ENCODE measurements at places on chromosomes 12 and 14. TPM values are rescaled to one million over a fixed set of nuclear protein-coding genes. Genes with fewer than 3 reads are reported as not detected.

DNA sequence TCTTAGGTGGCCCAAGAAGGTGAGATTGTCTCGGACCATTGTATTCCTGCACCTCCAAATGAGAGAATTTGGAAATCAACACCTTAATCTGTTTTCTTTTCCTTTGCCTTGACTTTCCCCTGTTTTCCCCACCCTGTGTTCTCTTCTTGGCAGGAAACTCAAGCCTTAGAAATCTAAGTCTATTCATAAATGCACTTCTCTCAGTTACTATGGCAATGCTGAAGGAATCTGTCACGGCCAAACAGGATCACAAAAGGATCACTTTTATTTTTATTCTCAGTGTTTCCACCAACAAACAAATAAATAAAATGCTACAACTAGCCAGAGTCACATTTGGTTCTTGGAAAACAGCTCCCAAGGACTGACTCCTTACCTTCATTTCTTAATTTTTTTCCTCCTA, 270.5 kb downstream of the BCAT1 start:
- no peak for DNase-seq

GRCh38 chr12:25960961-25961360, 2.5 kb downstream of the RASSF8 start:
- no peak for DNase-seq

- DNase-seq = no peak
Measured at GRCh38 chr12:57181561-57182155, 34.2 kb upstream of the LRP1-AS start.

GRCh38 chr14:71261206-71261605, 353.9 kb downstream of the PCNX1 start:
- peak; percentile 18 for DNase-seq

- DNase-seq = peak; percentile 64
Measured at GRCh38 chr14:69674546-69675244, 63.3 kb downstream of the SUSD6 start.

- DNase-seq = no peak
Measured at GRCh38 chr12:100138803-100139098, 3.9 kb downstream of the BLTP3B start.

GRCh38 chr12:16349131-16349460, 1.7 kb downstream of the MGST1 start:
- peak; percentile 36 for DNase-seq

DNA sequence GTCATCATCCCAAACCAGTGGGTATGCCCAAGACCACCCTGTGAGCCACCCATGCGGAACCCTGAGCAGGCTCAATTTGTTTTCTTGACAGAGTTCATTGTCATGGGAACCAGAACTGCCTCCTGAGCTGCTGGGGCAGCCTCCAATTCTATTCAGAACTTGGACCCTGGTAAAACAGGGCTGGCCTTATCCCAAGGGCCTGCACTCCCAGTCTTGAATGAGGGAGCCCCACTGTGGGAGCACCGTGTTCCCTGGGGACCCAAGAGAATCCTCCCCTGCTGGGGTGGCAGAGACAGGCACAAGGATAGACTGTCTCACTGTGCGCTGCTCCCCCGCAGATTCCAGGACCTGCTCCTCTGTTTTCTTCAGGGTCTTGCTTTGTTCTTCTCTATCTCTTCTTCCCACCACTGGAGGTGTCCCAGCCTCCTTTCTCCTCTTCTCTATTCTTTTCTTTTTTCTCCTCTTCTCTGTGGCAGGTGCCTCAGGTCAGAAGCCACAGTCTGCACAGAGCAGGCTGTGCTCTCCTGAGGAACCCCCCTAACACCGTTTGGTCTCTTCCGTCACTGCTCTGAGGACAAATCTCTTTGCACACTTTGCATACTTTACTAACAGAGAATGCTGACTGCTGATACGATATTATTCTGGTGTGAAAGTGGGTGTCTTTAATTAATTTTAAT, 31.2 kb upstream of the CHPT1 start:
- no peak for DNase-seq

GRCh38 chr12:60230056-60230455, 634.2 kb downstream of the SLC16A7 start:
- DNase-seq = no peak

- DNase-seq = no peak
Measured at GRCh38 chr14:35235840-35236239, 56.3 kb upstream of the PSMA6 start.

DNA sequence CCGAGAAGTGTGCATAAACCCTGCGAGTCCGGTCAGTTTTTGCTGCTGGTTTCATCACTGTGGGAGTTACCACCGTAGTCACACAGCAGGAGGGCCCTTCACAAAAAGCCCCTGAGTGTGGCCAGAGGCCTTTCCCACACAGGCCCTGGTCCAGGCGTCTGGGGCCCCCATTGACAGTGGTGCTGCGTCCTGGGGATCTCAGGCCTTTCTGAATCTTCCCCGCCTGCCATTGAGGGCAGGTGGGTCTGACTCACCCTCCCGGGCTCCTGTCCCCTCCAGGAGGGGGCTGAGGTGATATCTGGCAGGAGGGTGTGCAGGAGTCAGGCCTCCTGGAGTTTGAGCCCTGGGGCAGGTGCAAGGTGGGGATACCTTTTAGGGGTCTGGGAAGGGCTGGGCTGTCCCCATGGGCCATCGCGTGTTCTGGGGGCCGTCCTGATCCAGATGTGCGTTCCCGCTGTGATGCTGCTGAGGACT, 358.5 kb downstream of the TMEM121 start:
- DNase-seq = no peak

DNA sequence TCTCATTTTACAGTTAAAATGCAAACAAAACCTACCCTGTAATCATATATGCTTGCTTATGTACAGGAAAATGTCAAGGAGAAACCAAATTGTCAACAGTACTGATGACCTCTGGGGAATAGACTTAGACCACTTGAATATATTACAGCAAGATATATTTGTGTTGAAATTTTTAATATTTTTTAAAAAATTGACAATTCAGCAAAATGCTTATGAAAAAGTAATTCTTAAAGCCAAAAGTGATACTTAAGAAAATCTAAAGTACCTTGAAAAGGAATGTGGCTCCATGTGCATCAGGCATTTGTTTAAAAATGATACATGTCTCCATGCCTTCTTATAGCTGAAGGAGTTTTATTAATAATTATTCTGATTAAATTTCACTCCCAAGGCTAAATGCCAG, 49.2 kb downstream of the PTPN21 start:
- DNase-seq = no peak

- DNase-seq = no peak
Measured at GRCh38 chr12:31491241-31491794, 99.6 kb downstream of the DENND5B start.

DNA sequence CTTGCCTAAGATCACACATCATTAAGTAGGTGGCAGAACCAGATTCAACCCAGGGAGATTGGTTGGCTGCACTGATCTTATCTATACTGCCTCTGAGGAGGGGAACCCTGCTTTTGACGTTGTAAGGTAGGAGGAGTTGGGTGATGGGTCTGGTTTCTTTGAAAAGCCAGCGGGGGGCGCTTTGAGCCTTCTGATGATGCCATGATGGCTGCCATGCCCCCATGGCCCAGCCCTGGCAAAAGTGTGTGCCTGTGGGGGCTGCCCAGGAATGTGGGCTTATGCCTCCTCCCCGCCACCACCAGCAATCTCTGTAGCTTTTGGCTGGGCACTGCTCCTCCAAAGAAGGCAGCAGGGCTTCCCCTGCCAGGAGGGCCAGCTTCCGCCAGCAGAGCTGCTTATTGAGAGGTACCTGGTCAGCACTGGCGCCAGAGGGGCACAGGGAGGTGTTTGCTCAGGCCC, 224.3 kb downstream of the SLC41A2 start:
- DNase-seq = no peak

DNA sequence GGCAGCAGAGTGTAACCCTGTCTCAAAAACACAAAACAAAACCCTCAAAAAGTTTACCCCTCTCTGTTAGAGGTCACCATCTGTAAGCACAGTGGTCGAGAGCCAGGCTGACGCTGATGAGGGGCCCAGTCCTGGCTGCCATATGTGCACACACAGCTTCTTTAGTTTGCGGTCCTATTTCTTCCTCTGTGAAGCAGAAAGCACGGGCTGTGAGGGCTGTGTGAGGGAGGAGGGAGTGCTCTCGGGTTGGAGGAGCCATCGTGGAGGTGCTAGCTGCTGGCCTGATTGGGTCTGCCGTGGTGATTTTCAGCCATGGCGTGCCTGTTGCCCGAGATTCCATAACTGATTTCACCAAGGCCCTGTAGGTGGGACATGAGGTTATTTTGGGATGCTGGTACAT, 3.5 kb downstream of the ULK1 start:
- no peak for DNase-seq

- DNase-seq = no peak
Measured at GRCh38 chr12:115375186-115375991, 691.4 kb upstream of the TBX3 start.

GRCh38 chr14:31942166-31942841, 134.8 kb upstream of the ARHGAP5 start:
- DNase-seq = no peak

DNA sequence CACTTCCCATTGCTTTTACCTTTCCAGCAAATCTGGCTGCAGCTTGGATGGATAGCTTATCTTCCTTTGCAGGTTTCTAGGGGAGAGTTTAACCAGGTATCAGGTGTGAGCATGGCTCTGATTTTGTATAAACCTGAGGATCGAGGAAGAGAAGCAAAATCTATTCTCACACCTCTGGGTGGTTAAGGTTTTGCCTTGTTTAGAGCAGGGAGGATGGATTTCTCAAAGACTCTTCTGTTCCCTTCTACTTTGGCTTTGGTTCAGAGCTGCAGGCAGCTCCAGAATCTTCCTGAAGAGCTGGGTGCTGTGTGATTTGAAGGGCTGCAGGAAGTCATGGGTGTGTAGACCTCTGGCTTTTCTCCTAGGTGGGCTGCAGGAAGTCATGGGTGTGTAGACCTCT, 1.7 kb downstream of the JDP2 start:
- DNase-seq = no peak

DNA sequence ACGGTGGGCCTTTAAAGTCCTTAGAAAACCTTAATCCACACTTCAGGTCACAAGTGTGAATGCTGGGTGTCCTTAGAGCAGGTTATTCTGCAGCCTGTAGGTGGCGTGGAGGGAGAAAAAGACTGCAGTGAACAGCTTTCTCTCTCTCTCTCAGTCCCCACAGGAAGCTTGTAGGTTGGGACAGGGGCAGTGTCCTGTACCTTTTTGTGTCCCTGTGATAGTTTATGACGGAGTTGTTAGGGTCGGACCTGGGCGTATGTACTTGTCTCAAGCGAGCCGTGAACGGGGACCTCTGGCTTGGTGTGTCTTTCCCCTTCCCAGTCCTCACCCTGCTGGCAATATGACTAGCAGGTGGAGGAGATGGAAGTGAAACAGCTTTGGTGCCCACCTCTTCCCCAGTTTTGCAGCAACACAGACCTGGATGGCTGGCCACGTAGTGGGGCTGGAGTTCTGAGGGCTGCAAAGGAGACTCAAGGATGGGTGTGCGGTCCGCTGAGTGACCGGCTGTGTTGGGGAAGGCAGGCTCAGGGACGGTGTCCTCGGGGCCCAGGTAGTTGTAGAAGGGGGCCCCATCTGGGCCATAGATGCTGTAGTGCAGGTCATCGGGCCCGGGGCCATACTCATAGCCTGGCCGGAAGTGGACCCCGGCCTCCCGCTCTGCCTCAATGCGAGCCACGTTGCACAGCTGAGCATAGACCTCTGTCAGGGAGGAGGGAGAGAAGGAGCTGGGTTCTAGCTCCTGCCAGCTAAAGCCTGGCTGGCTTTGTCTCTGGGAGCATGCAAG, 8.9 kb downstream of the ISCA2 start:
- no peak for DNase-seq

DNA sequence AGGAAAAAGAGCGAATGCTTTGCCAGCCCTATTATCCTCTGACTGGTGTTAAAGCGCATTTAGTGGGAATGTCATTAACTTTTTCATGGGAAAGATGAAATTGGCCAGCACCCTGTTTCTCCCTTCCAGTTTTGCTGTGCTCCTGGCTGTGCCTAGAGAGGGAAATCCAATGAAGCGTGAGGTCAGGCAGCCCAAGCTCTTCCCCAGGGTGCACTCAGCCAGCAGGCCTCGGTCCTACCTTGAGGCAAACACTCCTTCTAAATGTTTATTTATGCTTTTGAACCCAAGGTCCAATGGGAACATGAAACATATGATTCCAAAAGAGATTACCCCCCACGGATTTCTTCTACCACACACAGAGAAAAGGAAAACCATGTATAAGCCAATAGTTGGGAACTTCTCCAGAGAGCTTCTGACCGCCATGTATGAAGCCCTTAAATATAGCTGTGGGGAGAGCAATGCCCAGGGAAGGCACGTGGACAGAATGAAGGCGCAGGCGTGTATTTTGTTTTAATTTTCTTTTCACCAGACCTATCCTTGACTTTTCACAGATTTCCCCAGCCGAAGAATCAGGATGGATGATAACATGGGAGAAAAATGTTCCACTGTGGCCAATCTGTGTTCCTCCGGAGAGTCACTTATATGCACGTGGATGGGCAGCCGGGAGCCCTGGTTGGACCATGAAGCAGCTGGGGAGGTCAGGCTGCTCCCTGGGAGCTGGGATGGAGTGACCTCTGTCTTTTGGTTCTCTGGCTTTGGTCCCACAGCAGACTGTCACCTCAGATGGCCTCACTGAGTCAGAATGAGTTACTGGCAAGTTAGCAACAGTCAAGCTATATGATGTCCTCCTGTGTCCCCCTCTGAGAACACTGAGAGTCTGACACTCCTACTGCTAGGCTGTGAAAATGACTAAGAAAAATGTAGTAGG, 37.3 kb downstream of the GPR135 start:
- DNase-seq = no peak

- DNase-seq = no peak
Measured at GRCh38 chr14:33364466-33364865, 425.8 kb downstream of the NPAS3 start.

- DNase-seq = no peak
Measured at GRCh38 chr14:27634056-27634970, 1036.5 kb upstream of the NOVA1 start.

- no peak for DNase-seq
Measured at GRCh38 chr14:80388980-80389711, 177.8 kb upstream of the DIO2 start.

GRCh38 chr12:807041-807735, 54.8 kb downstream of the WNK1 start:
- no peak for DNase-seq

- no peak for DNase-seq
Measured at GRCh38 chr14:73576391-73576790, 7.4 kb downstream of the ACOT2 start.

DNA sequence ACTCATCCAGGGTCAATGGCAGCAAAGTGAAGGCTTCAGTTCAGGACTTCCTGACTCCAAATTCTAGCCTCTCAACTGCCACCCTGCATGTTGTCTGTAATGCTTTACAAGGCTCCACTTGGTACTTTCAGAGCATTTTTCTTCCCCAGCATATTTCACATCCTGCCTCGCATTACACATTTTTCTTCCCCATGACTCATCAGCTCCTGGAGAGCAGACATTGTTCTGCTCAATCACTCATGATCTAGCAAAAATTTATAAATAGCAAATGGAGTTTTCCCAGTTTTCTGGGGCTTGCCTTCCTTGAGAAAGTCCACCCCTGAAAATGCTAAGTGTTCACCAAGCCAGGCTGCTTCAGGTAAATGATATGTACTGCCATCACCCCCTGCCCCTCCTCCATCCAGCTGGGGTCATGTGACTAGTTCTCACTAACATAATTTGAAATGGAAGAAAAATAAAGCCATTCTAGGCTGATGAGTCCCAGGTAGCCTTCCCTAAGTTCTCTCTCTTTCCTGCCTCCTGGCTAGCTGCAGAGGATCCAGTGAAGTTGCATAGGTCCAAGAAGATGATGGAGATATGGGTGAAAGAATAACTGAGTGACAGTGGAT, 69.4 kb downstream of the ARMH4 start:
- peak; percentile 81 for DNase-seq

Gene NTF3
- total RNA-seq = not detected

Gene RNFT2
- 6.6 TPM for total RNA-seq

Gene SYNDIG1L
- total RNA-seq = not detected

Gene PTHLH
- total RNA-seq = 1.1 TPM

Gene HCAR1
- not detected for total RNA-seq

Gene NFE2
- not detected for total RNA-seq

Gene SMCO2
- total RNA-seq = 1.2 TPM

Gene FAIM2
- total RNA-seq = 0.12 TPM
